ENCODE measurements at places on chromosomes 2 and 18. TPM values are rescaled to one million over a fixed set of nuclear protein-coding genes. Genes with fewer than 3 reads are reported as not detected.

NEU4 gene
- 0.28 TPM for total RNA-seq

ADI1 gene
- 55.0 TPM for total RNA-seq

PLCL1 gene
- 0.02 TPM for total RNA-seq

CPSF3 gene
- total RNA-seq, result 58.6 TPM

GPC1 gene
- total RNA-seq, result 245 TPM

FEV gene
- not detected for total RNA-seq

LOXHD1 gene
- not detected for total RNA-seq

RBFA gene
- 30.3 TPM for total RNA-seq

GRB14 gene
- 5.0 TPM for total RNA-seq

FRZB gene
- total RNA-seq, result 0.09 TPM

SPHKAP gene
- 0.01 TPM for total RNA-seq

CRYBA2 gene
- total RNA-seq, result not detected

DLGAP1 gene
- total RNA-seq, result not detected

PCGF1 gene
- 35.7 TPM for total RNA-seq

STEAP3 gene
- total RNA-seq, result 54.9 TPM

VAMP5 gene
- total RNA-seq, result not detected

ICOS gene
- not detected for total RNA-seq

ABCG5 gene
- total RNA-seq, result not detected

AGXT gene
- total RNA-seq, result not detected

FANCL gene
- total RNA-seq, result 23.5 TPM

MTX2 gene
- 44.7 TPM for total RNA-seq

NEB gene
- total RNA-seq, result 0.35 TPM

IMPA2 gene
- 92.6 TPM for total RNA-seq

BCS1L gene
- total RNA-seq, result 43.6 TPM

DYNAP gene
- total RNA-seq, result not detected

UGT1A8 gene
- total RNA-seq, result 0.06 TPM

DUSP19 gene
- 1.0 TPM for total RNA-seq

GALNT14 gene
- total RNA-seq, result 44.3 TPM

HOXD9 gene
- total RNA-seq, result 0.82 TPM

WDR54 gene
- 77.9 TPM for total RNA-seq

All from A549 treated with dexamethasone at 1 μM for 4 hours (cell line).